ENCODE measurements at places on chromosomes 7 and 10. TPM values are rescaled to one million over a fixed set of nuclear protein-coding genes. Genes with fewer than 3 reads are reported as not detected.

GRCh38 chr7:18189500-18190126 lies 162.0 kb upstream of the PRPS1L1 start:
- H3K27me3 ChIP-seq = no peaks in the 10 kb centered on the region
- H3K36me3 ChIP-seq = no peaks in the 10 kb centered on the region
- H3K4me1 ChIP-seq = no peaks in the 10 kb centered on the region
- H3K4me3 ChIP-seq = no peak overlapping the region
- no peak for DNase-seq

- H3K27ac ChIP-seq = no peak overlapping the region
- H3K4me1 ChIP-seq = no peaks in the 10 kb centered on the region
- no peaks in the 10 kb centered on the region for H3K27me3 ChIP-seq
- no peak for DNase-seq
- no peaks in the 10 kb centered on the region for H3K36me3 ChIP-seq
- no peak overlapping the region for H3K4me3 ChIP-seq
These were observed 643.2 kb downstream of the PHTF2 start for GRCh38 chr7:78441737-78442136.

- H3K27ac ChIP-seq = no peak overlapping the region
- DNase-seq = no peak
- H3K36me3 ChIP-seq = no peaks in the 10 kb centered on the region
- peaks cover 2% of the 10 kb centered on the region for H3K27me3 ChIP-seq
- no peak overlapping the region for H3K4me3 ChIP-seq
- H3K4me1 ChIP-seq = peaks cover 12% of the 10 kb centered on the region
These were observed 49.3 kb downstream of the CALML3 start for GRCh38 chr10:5573968-5574641.

DNA sequence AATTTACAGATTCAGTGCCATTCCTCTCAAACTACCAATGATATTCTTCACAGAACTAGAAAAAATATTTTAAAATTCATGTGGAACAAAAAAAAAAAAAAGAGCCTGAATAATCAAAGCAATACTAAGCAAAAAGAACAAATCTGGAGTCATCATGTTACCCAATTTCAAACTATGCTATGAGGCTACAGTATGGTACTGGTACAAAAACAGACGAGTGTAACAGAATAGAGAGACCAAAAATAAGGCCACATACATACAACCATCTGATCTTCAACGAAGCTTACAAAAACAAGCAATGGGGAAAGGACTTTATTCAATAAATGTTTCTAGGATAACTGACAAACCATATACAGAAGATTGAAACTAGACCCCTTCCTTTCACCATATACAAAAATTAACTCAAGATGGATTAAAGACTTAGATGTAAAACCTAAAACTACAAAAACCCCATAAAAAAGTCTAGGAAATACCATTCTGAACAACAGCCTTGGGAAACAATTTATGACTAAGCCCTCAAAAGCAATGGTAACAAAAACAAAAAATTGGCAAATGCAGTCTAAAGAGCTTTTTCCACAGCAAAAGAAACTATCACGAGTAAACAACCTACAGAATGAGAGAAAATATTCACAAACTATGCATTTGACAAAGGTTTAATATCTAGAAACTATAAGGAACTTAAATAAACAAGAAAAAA lies 207.7 kb downstream of the PTN start:
- H3K27ac ChIP-seq = no peak overlapping the region
- no peaks in the 10 kb centered on the region for H3K4me1 ChIP-seq
- no peak overlapping the region for H3K4me3 ChIP-seq

GRCh38 chr7:47937065-47937687 lies 11.1 kb downstream of the PKD1L1 start:
- peaks cover 28% of the 10 kb centered on the region for H3K4me1 ChIP-seq
- no peaks in the 10 kb centered on the region for H3K36me3 ChIP-seq
- peaks cover 1% of the 10 kb centered on the region for H3K27me3 ChIP-seq

- H3K4me1 ChIP-seq = no peaks in the 10 kb centered on the region
- no peaks in the 10 kb centered on the region for H3K36me3 ChIP-seq
- no peaks in the 10 kb centered on the region for H3K27me3 ChIP-seq
These were observed 57.6 kb downstream of the RNLS start for GRCh38 chr10:88525371-88526069.

Gene CYP3A7
- not detected for total RNA-seq

Gene ZNF37A
- 15.5 TPM for total RNA-seq

Gene UTF1
- not detected for total RNA-seq

Gene ANKRD22
- total RNA-seq = 0.48 TPM

Data from GM12878 (cell line).